ENCODE measurements at places on chromosomes 6 and 20.

- no peak for DNase-seq
These were observed 4.4 kb downstream of the STX16 start for GRCh38 chr20:58655328-58656107.

GRCh38 chr6:138582573-138582972 is 83.3 kb upstream of the NHSL1 start:
- DNase-seq, result no peak

DNA sequence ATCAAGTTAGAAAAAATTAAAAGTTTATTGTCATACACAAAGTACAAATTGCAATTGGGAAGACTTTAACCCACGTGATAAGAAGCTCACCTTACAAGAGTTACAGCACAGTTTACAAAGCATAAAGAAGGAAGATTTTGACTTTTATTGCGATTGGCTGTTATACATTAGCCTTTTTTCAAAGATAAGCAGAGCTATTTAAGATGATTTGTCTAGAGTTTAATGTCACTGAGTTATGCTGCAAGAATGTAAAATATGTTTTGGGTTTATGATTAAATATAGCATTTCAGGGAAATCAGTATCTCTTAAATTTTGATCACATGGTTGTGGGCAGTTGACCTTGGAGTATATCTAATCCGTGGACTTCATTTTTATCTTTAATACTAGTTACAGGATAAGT is 664.2 kb upstream of the PTCHD4 start:
- no peak for DNase-seq

DNA sequence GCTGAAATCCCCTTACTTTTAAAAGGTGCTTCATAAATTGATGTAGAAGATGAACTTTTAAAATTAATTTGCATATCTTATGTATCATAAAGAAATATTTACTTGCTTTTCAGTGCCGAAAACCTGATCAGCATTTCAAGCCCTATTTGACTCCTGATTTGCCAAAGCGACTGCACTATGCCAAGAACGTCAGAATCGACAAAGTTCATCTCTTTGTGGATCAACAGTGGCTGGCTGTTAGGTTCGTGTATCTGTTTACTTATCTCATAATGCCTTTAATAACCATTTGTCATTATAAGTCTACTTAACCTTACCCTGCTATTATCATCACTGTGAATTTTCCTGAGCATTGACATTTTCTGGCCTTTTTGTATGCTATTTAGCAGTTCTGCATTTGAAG is 7.8 kb downstream of the OR2A4 start:
- no peak for DNase-seq

DNA sequence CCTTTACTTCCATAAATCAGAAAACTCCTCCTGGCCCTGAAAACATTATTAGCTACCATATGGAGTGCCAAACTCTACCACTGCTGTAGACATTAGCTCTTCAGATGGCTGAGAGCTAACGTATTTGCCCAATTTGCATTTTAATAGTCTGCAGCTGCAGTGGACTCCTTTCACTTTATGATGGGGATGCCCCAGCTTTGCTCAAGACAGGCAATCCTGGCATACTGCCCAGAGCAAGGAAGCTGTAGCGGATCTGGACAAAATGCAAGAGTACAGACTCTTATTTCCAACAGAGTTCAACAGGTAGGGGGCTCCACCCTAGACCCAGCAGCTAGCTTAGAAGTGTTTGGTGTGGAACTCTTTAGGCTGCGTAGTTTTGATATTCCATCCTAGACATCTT is 246.7 kb downstream of the FOXC1 start:
- DNase-seq, result no peak

DNA sequence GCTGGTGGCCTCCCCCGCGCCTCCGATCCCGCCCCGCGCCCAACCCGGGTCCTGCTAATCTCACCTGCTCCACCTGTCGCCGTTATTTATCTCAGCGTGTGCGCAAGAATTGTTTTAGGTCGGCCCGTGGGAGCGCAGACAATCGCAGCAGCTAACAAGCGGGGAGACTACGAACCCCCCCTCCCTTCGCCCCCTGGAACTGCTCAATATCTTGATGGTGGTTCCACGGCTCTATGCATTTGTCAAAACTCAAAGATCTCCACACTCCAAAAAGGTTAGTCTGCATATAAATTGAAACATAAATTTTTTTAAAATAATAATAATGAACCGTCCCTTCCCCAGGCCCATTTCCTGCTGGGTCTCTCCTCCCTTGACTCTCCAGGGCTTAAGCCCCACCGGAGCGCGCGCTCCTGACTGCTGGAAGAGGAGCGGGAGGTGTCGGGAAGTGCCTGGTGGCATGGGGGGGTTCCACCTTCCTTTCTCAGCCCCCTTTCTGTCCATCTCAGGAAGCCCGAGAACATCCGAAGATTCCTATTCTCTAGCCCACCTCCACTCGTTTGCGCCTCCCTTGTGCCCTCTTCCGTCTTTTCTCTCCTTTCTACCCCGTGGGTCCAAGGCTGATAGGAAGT is 1.6 kb upstream of the MDGA1 start:
- DNase-seq, result no peak

DNA sequence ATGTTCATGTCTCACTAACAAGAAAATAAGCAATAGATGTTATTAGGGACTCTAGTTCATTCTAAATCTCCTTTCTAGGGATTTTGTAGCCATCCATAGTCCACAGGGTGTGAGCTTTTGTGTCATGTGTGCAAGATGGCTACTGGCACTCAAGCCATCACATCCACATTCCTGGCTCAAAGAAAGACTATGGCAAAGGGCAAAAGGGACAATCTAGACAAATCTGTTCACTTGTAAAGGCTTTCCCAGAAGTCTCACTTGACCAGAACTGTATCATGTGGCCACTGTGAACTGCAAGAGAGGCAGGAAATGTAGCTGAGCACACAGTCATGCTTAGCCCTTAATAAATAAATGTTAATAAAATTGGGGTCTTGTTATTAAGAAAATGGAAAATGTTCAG is 212.6 kb upstream of the EXOC2 start:
- DNase-seq, result no peak

DNA sequence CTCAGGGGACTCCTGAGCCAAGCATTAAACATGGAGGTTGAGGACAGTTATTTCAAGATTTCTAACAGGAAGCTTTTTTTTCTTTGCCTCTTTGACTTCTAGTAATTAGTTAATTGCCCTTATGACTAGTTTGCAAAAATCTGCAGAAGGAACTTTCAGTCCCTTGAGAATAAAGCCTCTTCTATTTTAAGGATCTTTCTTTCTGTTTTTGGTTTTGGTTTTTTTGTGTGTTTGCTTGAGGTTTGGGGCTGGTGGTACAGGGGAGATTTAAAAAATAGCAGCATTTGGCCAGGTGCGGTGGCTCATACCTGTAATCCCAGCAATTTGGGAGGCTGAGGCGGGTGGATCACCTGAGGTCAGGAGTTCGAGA is 259.3 kb downstream of the BMP7 start:
- DNase-seq, result no peak

DNA sequence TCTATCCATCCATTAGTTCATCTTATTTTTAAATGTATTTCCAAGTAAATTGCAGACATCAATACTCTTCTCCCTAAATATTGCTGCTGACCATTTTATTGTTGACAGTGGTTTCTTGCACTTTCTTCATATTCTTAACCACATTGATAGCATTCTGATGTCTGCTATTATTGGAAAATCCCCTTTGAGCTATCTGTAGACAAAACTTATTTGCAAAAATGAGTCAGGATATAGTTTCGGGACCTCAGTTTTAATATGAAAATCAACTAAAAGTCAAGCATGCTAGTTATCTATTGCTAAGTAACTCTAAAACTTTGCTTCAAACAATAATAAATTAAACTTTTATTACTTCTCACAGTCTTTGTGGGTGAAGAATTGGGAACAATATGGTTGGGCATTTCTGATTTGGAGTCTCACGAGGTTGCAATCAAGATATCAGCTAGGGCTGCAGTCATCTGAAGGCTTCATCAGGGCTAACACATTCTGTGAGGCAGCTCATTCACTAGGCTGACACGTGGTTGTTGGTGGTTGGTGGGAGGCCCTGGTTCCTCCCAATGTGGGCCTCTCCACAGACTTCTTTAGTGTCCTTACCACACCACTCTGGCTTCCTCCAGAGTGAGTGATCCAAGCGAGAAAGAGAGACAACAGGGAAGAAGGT is 32.7 kb downstream of the CD109 start:
- DNase-seq, result peak; percentile 42

GRCh38 chr6:158033751-158034702 is 52.4 kb downstream of the SYNJ2 start:
- DNase-seq, result no peak

DNA sequence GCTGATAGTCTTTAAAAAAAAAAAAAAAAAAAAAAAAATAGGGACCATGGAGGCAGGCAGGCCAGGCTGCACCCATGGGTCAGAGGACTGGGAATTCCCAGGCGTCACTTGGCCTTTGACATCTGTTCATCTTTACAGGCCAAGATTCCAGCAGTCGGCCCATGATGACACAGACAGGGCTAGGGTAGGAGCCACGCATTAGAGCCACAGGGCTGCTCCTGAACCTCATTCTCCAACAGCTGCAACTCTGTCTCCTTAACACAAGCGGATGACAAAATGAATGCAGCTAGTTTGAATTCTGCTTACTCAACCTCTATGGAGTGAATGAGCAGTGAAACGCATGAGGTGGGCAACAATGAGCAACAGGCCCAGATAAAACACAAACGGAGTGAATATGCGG is 126.4 kb downstream of the LY86 start:
- DNase-seq, result no peak

DNA sequence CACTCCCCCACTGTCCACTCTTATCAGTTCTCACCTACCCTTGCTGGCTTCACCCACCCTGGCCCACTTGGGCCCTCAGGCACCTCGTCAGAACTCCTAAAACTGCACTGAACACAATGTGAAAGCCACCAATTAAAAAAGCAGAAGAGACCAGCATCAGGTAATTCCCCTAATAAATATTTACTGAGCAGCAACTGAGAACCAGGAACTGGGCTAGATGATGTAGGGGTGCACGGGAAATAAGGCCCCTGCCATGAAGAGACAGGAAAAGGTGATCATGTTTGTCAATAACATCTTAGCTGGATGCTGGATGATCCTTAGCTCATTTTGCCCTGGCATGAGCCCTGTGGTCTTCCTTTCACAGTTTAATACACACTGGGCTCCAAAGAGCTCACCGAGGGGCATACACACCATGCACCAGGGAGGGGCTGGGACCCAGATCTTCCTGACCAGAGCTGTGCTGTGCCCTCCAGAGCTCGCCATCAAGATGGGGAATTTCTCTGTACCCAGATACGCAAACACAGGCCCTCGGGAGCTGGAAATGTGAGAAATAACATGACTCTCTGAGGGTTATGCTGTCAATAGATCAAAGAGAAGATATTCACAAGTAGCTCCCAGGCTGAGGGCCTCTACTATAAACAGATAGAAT is 113.6 kb upstream of the SLC22A16 start:
- no peak for DNase-seq

DNA sequence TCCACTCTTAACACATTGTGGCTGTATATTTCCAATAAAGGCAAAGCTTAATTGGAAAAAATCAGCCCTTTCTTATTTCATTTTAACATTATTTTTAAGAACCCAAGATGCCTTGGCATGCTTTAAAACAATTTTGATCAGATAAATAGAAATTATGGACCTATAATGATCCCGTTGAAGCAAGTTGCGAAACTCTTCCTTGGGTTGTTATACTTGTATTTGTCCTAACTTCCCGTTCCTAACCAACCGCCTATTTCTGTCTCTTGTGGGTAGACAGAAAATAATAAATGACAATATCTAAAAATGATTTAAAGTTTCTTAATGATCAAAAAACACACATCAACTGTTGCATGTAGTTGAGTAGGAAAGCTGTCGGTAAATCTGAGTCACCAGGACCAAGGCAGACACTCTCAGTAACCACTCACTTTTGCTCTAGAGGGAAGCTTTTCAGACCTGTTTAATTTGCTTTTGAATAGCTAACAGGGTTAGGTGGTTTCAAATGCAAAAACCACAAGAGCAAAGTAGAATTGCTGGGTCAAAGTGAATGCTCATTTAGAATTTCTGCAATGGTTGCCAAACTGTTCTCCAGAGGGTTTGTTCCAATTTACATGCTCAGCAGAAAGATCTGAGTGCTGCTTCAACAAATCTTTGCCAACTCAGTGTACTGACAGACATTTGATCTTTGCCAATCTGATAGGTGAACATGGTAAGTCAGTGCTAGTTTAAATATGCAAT is 34.2 kb upstream of the KCNK5 start:
- peak; percentile 6 for DNase-seq

DNA sequence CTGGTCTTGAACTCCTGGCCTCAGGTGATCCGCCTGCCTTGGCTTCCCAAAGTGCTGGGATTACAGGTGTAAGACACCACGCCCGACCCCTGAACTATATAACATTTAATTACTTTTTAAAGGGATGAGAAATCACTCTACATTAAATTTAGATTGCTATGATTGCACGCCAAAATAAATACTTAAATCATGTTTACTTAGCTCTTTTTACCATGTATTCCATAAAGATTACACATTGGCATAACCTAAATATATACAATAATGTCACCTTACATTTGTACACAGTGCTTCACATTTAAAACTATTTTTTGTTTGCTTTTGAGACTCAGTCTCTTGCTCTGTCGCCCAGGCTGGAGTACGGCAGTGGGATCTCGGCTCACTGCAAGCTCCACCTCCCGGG is 86.4 kb downstream of the IRAK1BP1 start:
- DNase-seq, result no peak

- no peak for DNase-seq
These were observed 513.0 kb upstream of the ADGRB3 start for GRCh38 chr6:68122032-68122431.

GRCh38 chr6:130934848-130935585 is 107.8 kb downstream of the SMLR1 start:
- no peak for DNase-seq

GRCh38 chr6:68546620-68547019 is 88.5 kb upstream of the ADGRB3 start:
- DNase-seq, result no peak

GRCh38 chr6:145051661-145052060 is 683.7 kb downstream of the EPM2A start:
- DNase-seq, result no peak

DNA sequence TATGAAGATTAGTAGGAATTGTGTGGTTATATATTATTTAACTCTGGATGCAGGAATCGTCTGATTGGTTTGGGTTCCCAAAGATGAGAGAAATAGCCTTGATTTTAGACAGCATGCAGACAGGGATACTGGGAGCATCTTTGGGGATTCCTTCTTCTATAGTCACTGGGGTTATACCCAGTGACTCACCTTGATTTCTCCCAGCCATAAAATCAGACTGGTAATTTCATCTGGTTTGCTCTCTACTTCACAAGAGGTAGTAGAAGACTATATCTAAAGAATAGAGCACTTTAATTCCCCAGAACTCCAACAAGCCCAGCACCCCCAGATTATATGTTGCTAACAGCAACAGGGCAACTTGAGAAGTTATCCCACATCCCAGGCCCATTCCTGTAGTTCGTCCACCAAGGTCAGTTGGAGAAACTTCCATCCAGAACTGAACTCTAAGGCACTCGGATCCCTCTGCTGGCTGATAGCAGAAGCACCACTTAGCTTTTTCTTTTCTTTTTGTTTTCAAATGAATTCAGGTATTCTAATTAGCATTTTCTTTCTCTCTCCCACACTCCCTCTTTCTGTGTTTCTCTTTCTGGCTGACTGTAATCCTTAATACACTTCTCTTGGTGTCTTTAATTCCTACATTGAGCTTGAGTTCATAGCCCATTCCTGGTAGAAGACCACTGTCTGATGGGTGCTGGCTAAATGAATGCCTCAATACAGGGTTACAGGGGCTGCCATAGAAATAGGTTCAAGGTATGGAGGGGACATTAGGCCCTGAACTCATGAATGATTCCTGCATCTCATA is 20.4 kb upstream of the EFHC1 start:
- DNase-seq, result no peak
